Cardiac fibroblast (primary cell): ENCODE measurements at places on chromosomes 3 and 15.

DNA sequence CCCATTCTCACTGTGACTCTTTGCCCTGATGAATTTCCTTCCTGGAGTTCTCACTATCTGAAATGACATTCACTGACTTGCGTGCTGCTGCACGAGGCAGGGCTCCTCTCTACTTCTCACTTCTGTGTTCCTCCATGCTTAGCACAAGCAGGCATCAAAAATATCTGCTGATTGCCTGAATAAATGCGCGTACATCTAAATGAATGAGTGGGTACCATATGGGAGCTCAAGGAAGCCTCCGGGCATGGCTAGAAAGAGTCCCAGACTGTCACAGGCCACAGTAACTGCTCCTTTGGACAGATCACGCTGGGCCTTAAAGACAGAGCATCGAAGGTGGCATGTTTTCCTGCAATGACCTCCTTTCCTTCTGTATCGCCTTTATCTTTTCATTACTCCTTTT, 31.6 kb downstream of the HCN4 start:
- DNase-seq, result no peak

- DNase-seq, result no peak
Observed at GRCh38 chr3:171163101-171164066, 136.9 kb upstream of the SLC2A2 start.

GRCh38 chr3:187342255-187342654, 25.9 kb upstream of the RTP4 start:
- DNase-seq, result no peak

- no peak for DNase-seq
Observed at GRCh38 chr15:58518626-58519025, 86.8 kb downstream of the LIPC start.

- peak; percentile 53 for DNase-seq
Observed at GRCh38 chr15:79923079-79923514, 26.3 kb upstream of the MTHFS start.

DNA sequence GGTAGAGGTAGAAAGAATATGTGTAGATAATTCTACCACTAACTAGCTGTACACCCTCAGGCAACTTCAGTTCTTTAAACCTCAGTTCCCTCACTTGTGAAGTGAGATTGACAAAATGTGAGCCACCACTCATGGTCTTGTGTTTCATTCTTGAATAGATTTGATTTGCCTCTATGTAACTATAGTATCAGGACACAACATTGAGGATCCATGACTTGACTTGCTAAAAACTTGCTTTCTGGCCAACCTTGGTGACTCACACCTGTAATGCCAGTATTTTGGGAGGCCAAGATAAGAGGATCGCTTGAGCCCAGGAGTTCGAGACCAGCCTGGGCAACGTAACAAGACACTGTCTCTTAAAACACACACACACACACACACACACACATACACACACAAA, 115.8 kb upstream of the FLNB start:
- DNase-seq, result peak; percentile 48
